ENCODE measurements at places on chromosomes 2 and 18.

GRCh38 chr2:31193806-31194205 lies 23.5 kb downstream of the CAPN14 start:
- no peak for DNase-seq

DNA sequence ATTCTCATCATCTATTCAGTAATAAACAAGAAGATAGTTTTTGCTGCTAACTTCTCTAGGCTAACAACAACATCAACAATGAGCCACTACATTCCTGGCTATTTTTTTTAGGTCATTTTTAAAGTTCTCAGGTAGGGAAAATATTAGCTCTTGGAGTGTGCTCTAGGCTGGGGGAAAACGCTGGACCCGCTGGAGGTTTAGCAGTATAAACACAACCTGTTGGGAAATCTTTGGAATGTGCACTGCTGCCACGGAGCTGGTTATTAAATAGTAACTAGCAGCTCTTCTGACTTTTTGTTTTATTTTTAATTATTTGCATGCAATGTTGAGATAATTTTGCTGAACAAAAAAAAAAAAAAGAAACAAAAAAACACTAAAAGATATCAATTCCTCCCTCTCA lies 892.1 kb upstream of the ACVR2A start:
- DNase-seq = no peak

DNA sequence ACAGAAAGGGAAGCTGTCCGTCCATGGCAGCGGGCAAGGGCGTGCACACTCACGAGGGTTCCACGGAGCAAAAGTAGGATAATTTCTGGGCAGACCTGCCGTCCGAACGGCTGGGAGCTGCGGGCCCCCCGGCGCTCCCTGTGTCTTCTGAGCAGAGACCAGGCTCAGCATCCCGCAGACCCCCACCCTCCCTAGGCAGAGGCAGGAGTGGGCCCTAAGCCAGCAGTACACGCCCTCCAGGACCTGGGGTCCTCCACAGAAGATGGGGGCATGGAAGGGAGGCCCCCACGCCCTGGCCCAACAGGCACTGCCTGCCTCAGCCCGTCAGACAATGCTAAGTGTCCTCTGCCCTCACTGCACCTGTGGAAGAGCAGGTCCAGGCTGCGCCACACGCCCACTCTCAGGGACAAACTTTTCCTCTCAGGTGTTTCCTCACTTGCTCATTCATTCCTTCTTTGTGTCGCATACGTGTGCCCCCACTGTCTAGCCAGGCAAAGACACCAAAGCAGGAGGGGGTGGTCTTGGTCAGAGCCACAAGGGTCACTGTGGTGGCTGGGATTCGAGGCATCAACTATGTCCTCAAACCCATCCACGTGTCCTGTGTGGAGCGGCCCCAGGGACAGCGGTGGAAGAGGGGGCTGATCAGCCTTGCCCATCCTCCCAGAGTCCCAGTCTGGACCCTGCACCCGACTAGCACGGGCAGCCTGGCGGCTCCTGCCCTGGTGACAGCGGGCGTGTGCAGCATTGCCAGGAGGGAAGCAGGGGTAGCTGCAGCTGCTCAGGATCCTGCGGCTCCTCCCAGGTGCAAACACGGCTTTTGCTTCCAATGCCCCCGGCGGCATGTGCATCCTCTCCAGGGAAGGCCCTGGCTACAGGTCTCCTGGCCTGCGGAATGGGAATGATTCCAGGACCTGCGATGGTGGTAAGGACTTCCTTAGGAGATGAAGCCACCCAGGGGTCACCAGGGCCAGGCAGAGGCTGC lies 2.4 kb upstream of the GPC1 start:
- DNase-seq = no peak

- no peak for DNase-seq
Measured at GRCh38 chr2:238663586-238663985, 184.3 kb upstream of the TWIST2 start.

DNA sequence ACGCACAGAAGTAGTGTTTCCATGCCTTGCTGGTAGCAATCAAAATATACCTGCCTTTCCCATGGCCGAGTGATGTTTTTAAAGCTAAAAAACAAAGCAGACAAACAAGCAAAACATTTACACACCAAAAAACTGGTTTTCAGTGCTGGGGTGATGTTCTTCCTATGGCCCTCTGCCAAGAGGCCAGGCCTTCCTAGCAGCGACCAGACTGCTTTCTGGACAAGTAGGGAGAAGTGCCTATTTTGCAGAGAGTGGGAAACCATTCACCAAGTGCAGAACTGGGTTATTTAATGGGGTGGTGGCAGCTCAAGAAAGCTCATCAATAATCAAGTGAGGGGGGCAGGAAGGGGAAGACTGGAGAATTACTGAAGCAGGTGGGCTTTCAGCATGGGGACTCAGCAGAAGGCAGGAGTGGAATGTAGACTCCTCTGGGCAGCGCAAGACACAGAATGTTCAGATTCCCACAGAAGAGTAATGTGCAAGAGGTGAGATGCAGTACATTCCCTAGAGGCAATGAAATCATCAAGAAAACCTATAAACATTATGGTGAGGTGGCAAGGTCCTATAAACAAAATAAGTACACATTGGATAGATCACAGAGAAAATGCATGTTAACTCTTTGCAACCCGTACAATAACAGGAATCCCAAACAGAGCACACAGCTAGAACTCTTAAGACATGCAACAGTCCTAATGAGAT lies 44.0 kb downstream of the CPO start:
- DNase-seq = no peak

DNA sequence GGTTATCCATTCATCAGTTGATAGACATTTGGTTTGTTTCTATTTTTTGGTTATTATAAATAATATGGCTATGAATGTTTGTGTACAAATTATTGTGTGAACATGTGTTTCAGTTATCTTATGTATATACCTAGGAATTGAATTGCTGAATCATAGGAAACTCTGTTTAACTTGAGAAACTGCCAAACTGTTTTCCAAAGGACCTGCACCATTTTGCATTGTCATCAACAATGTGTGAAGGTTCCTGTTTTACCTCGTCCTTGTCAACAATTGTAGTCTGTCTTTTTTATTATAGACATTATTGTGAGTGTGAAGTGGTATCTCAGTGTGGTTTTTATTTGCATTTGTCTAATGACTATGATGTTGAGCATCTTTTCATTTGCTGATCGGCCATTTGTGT lies 17.1 kb downstream of the PDK1 start:
- no peak for DNase-seq

- no peak for DNase-seq
Measured at GRCh38 chr18:3803350-3803749, 353.4 kb downstream of the TGIF1 start.

- DNase-seq = no peak
Measured at GRCh38 chr2:40218679-40219078, 233.2 kb downstream of the SLC8A1 start.

- no peak for DNase-seq
Measured at GRCh38 chr2:113281910-113282746, 3.4 kb upstream of the PAX8 start.
